ENCODE measurements at places on chromosomes 16 and 17.

- no peak for DNase-seq
Observed at GRCh38 chr17:66579556-66579955, 255.4 kb upstream of the CACNG5 start.

- DNase-seq: no peak
Observed at GRCh38 chr17:48160177-48161081, 52.9 kb downstream of the SNX11 start.

DNA sequence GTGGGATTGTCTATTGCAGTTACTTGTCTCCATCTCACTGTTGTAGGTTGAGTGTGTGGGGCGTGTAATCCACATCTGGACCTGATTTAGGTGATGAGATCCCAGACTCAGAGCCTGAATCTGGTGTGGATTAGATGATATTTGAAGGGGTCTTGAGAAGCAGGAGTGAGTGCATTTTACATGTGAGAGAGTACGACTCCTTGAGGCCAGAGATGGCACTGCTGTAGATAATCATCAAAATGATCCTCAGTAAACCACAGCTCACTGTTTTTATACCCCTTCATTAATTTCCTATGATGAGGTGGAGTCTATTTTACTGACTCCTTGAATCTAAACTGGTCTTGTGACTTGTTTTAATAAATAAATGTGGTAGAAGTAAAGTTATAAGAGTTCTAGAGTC, 732.5 kb downstream of the KCNJ2 start:
- DNase-seq: no peak

- peak; percentile 59 for DNase-seq
Observed at GRCh38 chr16:59339871-59340270, 605.8 kb upstream of the GOT2 start.

- peak; percentile 92 for DNase-seq
Observed at GRCh38 chr16:23254338-23254737, 47.8 kb upstream of the SCNN1B start.

DNA sequence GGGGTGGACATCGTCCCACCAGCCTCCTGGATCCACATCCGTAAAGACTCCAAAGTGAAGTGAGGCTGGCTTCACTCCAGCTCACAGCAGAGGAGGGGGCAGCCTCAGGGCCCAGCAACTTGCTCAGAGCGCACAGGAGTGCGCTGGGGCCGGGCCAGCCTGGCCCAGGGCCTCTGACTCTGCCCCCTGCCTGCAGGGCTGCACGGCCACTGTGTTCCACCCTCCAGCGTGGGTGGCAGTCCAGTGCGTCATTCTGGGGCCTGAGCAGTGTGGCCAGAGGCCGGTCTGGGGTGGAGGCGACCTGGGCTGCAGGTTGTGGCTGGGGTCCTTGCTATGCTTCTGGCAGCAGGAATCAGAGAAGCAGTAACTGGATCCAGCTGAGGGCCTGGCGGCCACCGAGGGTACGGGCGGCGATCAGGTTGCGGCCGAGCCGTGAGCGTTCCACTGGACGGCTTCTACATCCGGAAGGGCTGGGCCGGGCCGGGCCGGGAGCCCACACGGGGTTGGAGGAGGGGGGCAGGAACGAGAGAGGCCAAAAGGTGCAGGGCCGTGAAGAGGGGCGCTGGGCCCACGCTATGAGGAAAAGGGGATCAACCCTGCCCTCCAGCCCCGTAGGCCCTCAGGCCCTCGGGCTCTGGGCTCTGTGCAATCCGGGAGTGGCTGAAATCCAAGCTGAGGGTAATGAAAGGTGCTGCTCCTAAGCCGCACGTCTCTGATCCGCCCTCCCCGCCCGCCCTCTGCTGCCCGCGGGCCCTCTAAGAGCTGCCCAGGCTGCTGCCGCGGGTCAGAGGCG, at the start of gene FSCN2:
Gene FSCN2 (plus strand): TSS at position 787 of the 793 bp plus-strand sequence. CDS start 155 bp downstream, outside the sequence.
- no peak for DNase-seq

DNA sequence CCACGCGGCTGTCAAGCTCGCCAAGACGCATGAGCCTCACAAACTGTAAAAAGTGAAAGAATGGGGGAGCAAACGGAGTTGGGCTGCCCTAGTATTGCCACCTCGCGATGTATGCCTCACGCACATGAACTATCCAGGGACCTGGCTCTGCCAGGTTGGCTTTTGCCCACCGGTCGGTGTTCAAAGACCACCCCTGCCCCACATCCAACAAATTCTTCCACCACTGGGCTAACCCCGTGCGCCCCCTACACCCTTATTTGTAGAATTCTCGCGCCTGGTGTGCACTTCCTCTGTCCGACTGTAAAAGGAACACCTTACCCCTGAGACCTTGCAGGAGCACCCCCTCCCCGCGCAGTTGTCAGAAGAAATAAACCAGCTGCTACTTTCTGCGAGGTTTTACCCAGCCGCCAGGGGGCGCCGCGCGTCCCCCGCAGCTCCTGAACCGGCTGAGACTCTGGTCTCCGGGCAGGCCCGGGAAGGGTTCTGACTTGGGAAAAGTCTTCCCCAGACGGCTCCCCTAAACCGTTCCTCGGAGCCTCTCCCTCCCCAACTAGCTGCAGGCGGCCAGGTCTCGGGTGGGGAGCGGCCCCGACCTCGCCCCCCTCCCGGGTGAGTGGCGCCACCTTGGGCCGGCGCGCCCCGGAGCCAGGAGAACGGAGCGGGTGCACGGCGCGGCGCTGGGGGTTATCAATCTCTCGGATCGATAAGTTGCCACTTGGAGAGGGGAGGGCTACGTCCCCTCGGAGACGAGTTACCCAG, 1.7 kb upstream of the ZNF423 start:
- DNase-seq: peak; percentile 87

DNA sequence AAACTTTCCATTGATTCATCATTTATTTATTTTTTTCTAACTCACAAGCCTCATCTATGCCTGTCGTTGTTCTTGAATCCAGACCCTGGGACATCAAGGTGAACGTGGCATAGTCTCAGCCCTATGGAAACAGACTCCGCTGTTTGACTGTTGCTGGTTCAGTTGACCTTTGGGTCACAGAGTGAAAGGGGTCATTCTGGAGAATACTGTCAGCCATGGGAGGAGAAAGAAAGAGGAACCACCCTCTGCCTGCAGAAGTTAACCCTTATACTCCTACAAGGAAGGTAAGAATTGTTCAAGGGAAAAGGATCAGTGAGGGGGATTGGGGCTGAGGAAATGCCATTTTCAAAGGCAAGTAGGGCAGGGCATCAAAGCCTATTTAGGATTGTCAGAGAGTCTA, 387.6 kb upstream of the MAF start:
- no peak for DNase-seq

DNA sequence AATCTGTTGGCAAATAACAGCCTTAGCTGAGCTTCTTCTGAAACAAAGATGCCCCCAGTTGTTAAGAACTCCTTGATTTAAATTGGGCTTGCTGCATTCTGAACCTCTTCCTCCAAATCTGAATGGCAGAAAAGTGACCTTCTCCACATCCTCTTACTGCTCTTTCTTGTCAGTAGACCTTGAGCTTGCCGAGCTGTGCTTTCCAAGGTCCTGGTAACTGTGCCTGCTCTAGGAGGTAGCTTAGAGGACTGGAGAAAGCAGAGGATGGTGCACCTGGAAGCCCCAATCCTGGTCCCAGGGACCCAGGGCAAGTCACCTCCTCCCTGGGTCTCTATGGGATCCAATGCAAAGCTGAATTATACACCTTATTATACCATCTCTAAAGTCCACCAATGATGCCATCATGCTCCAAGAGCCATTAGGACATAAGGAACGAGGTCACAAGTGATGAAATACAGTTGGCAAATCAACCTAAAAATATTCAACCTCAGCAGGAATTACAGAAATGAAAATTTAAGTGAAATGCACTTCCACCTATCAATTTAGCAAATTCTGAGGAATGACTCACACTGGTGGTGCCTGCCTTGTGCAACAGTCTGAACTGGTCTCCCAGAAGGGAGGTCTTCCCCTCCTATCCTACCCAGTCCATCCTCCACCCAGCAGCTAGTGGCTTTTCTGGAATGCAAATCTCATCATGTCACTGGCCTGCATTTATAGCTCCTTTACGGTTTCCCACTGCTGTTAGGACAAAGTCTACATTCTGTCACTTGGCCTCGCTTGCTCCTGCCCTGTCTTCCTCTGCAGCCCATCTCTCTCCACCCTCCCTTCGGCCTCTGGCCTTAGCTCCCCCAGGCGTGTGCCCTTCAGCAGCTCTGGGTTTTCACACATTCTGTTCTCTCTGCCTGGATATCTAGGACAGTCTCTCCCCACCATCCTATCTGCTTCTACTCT, 36.6 kb downstream of the TOM1L2 start:
- peak; percentile 92 for DNase-seq

- no peak for DNase-seq
Observed at GRCh38 chr16:86307514-86307903, 202.8 kb upstream of the FOXF1 start.

GRCh38 chr17:21239680-21240368, 13.4 kb downstream of the NATD1 start:
- peak; percentile 89 for DNase-seq

GRCh38 chr17:50798424-50799288, 31.3 kb upstream of the ANKRD40CL start:
- DNase-seq: peak; percentile 83

DNA sequence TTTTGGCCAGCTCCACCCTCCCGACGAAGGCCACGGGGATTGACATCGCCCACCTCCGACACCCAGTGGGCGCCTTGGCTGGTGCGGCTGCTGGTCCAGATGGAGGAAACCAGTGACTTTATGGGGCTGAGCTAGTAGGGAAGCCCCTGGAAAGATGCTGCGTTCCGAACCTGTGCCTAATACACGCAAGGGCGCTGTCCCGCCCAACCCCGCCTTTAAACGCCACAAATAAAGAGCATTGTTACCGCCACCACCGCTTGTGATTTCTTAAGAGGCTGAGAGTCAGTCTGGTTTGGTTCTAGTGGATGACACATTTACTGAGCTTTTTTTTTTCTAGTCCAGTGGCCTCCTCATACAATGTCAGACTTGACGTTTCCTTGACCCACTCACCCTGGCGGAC, 107.9 kb downstream of the AATF start:
- peak; percentile 44 for DNase-seq

DNA sequence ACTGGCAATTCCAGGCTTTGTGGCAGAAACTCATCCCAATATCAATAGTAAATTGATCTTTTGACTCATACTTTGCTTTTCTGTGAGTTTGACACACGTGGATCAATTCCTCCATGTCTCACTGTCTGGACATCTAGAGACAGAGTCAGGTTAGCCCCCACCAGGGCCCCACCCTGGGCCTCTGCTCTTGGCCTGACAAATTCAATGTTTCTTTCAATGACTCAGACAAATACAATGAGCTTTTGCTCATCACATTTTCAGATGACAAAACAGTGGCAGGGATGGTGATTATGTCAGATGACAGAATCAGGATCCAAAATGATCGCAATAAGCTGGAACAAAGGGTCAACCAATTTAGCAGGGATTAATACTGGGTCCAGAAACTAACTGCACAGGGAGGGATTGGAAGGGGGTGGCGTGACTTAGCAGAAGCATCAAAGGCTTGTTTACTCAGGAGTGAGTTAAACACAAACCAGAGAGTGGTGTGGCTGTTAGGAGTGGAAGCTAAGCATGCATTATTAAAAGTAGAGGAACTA, 90.5 kb upstream of the ASIC2 start:
- no peak for DNase-seq

- DNase-seq: no peak
Observed at GRCh38 chr17:76147211-76148014, 6.4 kb upstream of the FOXJ1 start.

- no peak for DNase-seq
Observed at GRCh38 chr17:70091005-70091568, 16.1 kb downstream of the KCNJ16 start.

GRCh38 chr17:61462719-61463315, 10.6 kb downstream of the TBX4 start:
- DNase-seq: no peak

GRCh38 chr17:40526668-40527067, 25.2 kb upstream of the TNS4 start:
- no peak for DNase-seq

- DNase-seq: peak; percentile 38
Observed at GRCh38 chr17:77332981-77333685, 192.4 kb downstream of the SEC14L1 start.

- DNase-seq: no peak
Observed at GRCh38 chr17:5986644-5987043, 83.5 kb upstream of the WSCD1 start.

GRCh38 chr16:88780142-88781062, 4.6 kb downstream of the PIEZO1 start:
- DNase-seq: no peak

DNA sequence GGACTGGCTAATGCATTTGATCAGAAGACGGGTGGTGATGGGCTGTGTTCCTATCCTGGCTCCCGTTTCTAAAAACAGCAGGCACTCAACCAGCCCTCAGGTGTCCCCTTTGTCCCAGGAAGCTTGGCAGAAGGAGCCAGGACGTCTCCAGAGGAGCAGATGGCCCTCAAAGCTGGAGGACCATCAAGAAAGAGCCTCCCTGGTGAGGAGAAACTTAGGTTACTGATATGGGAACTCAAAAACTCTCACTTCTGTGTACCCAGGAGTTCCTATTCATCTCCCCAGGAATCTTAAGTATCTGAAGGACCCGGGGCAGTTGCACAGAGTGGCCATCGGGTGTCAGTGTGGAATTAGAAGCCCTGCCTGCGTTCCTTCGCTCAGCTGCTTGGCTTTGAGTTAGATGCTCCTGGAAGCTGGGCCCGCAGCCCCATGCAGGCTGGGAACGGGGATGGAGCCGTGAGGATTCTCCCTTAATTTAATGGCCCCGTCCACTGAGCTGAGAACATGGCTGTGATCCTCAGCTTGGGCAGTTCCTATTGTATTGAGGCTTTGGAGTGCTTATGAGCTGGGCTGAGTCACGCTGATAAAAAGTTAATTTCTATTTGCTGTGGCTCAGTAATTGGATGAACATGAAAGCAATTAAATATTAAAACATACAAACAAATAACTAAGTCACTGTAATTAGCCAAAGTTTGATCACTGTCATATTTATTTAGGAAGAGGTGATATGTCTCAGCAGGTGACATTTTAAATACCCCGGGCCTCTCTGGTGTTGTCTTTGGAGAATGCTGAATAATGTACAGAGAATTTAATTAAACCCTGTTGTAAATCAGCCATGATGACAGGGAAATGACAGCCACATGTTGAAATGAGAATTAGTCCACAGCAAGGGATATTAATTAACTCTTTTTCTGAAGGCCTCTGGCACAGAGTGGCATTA, 402.1 kb downstream of the SEC14L1 start:
- DNase-seq: peak; percentile 96

DNA sequence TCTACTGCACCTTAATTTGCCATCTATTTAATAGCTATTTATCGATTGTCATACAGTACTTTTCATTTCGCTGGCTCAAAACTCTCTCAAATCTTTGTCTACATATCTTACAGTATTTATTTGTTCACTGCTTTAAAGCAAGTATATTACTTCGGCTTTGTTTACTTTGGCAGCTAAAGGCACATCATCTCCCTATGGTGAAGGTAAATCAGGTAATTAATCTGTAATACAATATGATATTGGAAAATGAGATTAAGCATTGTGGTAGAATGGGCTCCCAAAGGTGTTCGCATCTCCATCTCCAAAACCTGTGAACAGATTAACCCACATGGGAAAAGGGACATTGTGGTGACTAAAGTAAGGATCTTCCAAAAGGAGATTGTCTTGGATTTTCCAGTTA, 6.5 kb downstream of the TMEM170A start:
- DNase-seq: no peak

Measured in islet precursor cell (in vitro differentiated cells).